ENCODE measurements at places on chromosomes 2 and 18.

GRCh38 chr2:239722760-239723470 is 302.2 kb downstream of the NDUFA10 start:
- DNase-seq = no peak

DNA sequence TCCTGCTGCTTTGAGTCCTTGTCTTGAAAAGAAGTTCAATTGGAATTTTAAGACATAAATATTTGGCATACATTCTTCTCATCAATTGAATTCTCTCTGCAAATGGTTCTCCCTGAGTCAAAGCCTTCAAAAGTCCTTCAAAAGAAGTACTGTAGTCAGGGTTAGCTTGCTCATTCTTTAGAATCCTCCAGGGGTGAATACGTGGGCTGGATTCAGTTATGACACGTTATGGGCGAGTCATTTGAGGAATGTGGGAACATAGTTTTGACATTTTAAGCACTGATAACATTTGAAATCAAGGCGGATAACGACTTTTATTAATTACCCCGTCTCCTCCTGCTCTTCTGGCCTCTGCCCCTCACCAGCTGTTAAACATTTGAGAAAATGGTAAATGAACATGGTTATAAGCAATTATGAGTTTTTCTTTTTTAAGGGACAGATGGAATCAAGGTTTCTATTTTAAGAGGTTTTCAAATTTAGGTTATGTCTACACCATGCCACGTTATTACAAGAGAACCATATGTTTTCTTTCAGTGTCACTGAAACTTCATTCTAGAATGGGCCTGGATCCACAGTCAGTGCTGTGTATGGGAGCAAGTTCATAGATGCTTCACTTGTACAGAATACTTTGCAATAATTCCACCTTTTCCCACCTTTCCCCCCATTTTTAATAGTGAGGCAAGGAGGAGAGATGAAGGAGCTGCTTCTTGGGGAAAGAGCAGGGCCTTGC is 273.1 kb downstream of the TSN start:
- DNase-seq = no peak

- DNase-seq = no peak
These were observed 185.4 kb upstream of the REV1 start for GRCh38 chr2:99675130-99675661.

DNA sequence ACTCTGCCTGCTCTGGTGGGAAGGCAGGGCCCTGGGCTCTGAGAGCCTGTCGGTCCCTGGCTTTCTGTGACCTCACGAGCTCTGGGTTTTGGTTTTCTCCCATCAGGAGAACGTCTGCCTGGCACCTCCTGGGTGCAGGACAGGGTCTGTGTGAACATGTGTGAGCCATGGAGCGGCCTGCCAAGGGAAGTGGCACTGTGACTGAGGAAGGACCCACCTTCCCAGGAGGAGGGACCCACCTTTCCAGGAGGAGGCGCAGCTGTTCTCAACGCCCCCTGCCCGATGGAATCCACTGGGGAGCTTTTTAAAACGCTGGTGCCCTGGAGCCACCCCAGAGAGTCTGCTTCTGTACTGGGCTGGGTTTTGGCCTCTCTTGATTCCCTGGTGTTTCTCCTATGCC is 168.7 kb downstream of the GLI2 start:
- no peak for DNase-seq

- no peak for DNase-seq
These were observed 78.8 kb upstream of the MAP4K3 start for GRCh38 chr2:39515897-39516346.

DNA sequence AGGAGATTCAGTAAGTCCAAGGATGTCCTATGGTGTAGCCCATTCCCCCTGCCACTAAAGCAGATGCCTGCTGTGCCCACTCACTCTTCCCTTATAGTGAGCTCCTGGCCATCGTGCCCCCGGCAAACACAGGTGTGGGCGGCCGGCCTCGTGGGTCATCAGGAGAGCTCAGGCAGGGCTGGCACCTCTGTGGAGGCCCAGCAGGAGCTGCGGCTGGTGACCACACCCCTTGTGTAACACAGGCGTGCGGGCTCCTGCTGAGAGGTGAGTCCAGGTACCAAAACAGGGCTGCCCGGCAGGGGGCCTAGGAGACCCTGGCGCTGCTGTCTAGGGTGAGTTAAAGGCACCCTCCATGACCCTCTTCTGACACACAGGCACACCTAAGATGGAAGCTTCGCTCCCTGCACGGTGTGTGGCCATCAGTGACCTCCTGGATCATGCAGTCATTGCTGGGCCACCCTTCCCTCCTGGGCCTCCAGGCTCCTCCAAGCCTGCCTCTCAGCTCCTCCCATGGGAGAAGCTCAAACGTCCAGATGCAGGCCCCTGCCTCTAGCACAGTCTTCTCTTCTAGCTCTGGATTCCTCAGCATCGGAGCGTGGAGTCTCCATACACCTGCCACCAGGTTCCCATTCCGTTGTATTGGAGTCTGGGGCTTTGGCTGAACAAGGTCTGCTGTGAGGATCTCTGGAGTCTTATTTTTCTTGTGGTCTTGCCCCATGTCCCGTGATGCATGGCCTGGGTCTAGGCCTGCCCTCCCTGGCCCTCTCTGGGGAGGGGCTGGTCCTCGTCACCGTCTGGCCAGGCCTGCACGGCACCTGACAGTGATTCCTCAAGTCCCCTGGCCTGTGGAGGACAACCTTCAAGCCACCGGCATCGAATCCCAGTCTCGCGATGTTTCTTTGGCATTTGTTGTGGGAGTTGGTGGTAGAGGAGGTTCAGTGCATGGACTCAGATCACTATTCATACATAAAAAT is 246.9 kb downstream of the ACKR3 start:
- DNase-seq = no peak

GRCh38 chr2:239949537-239949936 is 75.6 kb downstream of the NDUFA10 start:
- DNase-seq = no peak

- no peak for DNase-seq
These were observed 43.3 kb downstream of the DIPK1C start for GRCh38 chr18:74413836-74414235.

GRCh38 chr2:72527424-72527823 is 298.4 kb downstream of the EXOC6B start:
- DNase-seq = no peak

DNA sequence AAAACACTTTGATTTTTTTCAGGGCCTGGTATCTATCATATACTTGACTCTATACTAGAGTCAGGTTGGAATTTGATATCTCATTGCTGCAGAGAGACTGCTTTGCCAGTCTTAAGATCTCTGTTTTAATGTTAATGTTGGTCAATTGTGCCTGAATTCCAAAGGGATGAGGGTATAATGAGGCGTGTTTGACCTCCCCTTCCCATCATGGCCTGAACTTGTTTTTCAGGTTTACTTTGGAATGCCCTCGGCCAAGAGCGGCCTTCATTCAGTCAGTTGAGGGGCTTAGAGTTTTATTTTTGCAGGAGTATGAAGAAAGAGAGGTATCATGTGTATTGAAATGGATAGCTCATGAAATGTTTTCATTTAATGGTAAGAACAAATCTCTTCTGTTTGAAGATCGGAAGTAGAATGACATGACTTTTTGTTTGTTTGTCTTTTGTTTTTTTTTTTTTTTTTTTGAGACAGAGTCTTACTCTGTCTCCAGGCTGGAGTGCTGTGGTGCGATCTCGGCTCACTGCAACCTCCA is 119.0 kb downstream of the KIAA1328 start:
- no peak for DNase-seq

DNA sequence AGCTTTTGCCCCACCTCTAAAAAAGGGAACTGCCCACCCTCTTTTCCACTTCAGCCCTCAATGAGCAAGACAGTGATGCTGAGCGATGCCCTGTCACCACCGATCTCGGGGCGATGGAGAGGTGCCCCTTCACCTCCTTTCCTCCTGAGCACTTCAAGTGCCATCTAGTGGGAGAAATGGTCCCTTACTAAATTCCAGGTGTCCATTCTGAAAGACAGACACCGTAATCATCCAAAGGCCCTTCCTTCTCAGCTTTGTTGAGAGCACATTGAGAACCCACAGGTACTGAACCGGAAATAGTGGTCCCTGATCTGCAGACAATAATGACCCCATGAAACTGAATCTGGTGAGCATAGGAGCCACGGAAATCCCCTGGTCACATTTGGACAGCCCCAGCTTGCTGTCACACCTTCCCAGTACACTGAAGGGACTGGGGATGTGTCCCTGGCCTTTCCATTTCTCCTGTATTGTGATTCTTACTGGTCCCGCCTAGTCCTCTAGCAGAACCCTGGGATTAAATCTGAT is 38.5 kb downstream of the KCTD18 start:
- DNase-seq = peak; percentile 26
